ENCODE measurements at places on chromosomes 5 and 9. TPM values are rescaled to one million over a fixed set of nuclear protein-coding genes. Genes with fewer than 3 reads are reported as not detected.

Gene CORO2A
- total RNA-seq = 0.44 TPM

Gene TUSC1
- total RNA-seq = 10.4 TPM

Gene PNPLA7
- 0.55 TPM for total RNA-seq

Gene PCDHB10
- total RNA-seq = 0.12 TPM

Gene SLC12A7
- total RNA-seq = 17.6 TPM

Gene PCDHB8
- 0.11 TPM for total RNA-seq

Gene CMBL
- 14.0 TPM for total RNA-seq

Gene PCDHAC2
- total RNA-seq = 1.9 TPM

Gene PCDHGA10
- 5.2 TPM for total RNA-seq

Gene FLT4
- total RNA-seq = 0.11 TPM

Gene MYMK
- total RNA-seq = not detected

Gene AGXT2
- total RNA-seq = not detected

Gene CDH9
- total RNA-seq = not detected

Gene PCDHGC5
- 2.9 TPM for total RNA-seq
